Mesenteric fat pad (tissue), 1 donor: ENCODE measurements at places on chromosomes 6 and 20. TPM values are rescaled to one million over a fixed set of nuclear protein-coding genes. Genes with fewer than 3 reads are reported as not detected.

The PI16 gene
- total RNA-seq, result 22.5 TPM

The OR2H1 gene
- total RNA-seq, result not detected

The HS3ST5 gene
- total RNA-seq, result not detected

The CRISP2 gene
- total RNA-seq, result not detected

The NKAIN4 gene
- total RNA-seq, result not detected

The F13A1 gene
- total RNA-seq, result 346 TPM

The HLA-DRB1 gene
- total RNA-seq, result 133 TPM

The FAM229B gene
- total RNA-seq, result 10.8 TPM

The FRMD1 gene
- 7.6 TPM for total RNA-seq

The MRPL14 gene
- total RNA-seq, result 36.7 TPM

The SAPCD1 gene
- total RNA-seq, result 2.0 TPM

The SLC17A1 gene
- not detected for total RNA-seq

The SLC44A4 gene
- total RNA-seq, result 0.51 TPM

The PRND gene
- not detected for total RNA-seq

The PRKN gene
- 10.1 TPM for total RNA-seq

The SCRT2 gene
- total RNA-seq, result not detected

The SLPI gene
- 16.5 TPM for total RNA-seq

The GPR63 gene
- total RNA-seq, result 0.32 TPM

The PBOV1 gene
- total RNA-seq, result not detected

The PHACTR3 gene
- 1.8 TPM for total RNA-seq

The ALDH8A1 gene
- total RNA-seq, result 1.1 TPM

The EYS gene
- 0.48 TPM for total RNA-seq

The HLA-DQA2 gene
- 1.5 TPM for total RNA-seq
